NCI-H2081 (cell line): ENCODE measurements at places on chromosomes 12 and 14.

GRCh38 chr12:88242571-88242925, 100.4 kb downstream of the TMTC3 start:
- DNase-seq: no peak

DNA sequence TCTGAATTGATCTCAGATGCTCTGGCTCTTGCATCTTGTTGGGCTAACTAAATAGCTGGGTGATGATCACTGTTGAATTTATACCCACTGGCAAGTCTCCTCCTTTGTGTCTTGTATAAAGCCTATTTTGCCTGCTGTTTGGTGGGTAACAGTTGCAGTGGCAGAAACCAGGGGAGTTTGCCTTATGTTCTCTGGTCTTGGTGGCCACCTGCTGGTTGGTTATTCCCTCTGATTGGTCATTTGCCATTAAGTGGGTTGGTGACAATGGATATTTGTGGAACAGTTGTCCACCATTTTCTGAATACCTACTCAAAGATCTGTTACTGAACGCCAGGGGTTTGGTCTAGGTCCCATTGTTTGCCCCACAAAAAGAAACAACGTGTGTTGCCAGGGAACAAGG, 52.1 kb downstream of the AVPR1A start:
- no peak for DNase-seq

DNA sequence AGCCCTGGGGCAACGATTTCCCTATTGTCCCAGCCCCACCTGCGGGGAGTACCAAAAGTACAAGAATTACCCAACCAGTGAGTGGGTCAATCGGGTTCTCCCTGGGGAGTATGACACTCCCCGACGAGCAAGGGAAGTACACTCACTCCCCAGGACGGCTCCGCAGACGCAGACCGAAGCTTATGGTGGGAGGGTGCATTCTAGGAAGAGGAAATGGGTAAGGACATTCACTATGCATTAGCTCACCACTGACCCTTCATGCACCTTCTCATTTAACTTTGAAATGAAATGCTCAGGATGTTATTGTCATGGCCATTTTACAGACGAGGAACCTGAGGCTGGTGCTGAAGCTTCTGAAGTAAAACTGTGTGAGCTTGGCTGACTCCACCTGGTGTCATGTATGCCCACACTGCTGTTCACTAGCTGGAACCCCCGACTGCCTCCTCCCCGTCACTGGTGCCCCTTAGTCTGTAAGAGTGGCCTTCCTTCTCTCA, 45.8 kb upstream of the TMED10 start:
- DNase-seq: no peak

DNA sequence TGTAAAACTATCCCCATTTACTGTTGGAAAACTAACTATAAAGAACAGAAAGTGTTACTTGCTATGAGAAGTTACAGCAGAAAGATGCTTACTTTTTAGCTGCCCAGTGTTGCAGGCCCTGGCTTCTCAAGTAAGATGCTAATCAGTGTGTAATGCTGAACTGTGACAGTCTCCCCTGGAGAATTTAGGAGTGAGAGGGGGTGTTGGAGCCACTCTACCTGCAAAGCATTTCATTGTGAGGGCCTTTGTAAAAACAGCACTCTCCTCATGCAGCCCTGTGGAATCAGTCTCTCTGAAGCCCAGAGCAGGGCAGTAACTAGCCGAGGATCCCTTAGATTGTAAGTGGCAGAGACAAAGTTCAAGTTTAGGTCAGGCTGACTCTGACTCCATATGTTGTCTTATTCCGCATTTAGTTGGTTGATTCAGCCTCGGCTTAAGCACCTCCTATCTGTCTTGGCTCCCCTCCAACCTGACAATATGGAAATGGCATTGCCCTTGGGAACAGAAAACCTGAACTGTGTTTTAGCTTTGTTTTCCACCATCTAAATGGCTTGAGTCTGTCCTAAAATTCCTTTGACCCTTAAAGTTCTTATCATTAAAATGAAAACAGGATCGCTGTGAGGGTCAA, 141.3 kb downstream of the PRKCH start:
- no peak for DNase-seq

DNA sequence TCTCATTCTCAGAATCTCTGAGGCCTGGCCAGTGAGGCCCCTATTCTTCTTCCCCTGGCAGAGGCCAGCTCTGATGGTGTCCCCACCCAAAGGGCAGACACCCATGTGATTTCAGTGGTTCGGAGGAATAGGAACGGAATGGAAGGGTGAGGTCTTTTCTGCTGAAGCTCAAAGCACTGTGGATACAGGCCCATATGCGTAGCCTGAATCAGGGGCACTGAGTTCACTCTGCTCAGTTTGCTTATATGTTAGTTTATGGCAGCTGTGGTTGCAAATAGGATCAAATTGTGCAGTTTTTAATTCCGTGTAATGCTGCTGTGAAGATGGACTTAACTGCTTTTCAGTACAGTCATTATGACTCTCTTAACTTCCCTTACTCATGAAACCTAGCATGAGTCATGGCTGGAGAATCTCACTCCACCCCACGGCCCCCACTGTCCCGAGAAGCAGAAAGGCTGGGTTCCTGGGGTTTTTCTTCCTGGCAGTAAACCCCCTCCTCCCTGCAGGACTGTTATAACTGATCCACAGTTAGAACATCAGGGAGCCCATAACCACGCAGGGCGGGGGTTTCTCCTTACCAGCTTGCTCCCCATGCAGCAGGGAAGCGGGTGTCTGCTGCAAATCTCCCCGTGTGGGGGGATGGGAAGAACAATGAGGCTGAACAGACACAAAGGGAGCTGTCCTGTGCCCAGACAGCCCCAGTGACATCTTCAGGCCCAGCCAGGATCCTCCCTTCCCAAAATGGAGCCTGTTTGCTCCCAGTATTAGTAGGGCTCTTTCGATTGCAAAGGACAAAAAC, 122.7 kb downstream of the SLC38A6 start:
- DNase-seq: no peak

DNA sequence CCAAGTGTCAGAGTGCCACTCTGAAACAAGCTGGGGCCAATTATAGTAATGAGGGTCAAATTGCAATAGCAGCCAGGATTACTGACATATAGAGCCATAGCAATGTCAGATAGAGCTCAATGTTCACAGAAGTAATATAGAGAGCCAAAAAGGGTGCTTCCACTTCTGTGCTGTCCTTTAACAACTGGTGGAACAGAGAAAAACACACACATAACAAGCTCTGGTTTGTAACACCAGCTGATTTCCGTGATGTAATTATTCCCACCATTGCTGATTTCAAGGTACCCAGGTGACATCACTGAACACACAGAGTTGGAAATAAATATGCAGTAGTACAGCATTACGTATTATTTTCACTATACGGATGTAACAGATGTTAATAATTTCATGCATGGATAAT, 3.0 kb upstream of the CLEC2B start:
- no peak for DNase-seq
